Activated CD4-positive, alpha-beta T cell treated with anti-CD3 and anti-CD28 coated beads, Interleukin-2, amount 10 ng/mL, durations not matched to agents 7 days and 5 days (primary cell): ENCODE measurements at places on chromosomes 12 and 14.

DNA sequence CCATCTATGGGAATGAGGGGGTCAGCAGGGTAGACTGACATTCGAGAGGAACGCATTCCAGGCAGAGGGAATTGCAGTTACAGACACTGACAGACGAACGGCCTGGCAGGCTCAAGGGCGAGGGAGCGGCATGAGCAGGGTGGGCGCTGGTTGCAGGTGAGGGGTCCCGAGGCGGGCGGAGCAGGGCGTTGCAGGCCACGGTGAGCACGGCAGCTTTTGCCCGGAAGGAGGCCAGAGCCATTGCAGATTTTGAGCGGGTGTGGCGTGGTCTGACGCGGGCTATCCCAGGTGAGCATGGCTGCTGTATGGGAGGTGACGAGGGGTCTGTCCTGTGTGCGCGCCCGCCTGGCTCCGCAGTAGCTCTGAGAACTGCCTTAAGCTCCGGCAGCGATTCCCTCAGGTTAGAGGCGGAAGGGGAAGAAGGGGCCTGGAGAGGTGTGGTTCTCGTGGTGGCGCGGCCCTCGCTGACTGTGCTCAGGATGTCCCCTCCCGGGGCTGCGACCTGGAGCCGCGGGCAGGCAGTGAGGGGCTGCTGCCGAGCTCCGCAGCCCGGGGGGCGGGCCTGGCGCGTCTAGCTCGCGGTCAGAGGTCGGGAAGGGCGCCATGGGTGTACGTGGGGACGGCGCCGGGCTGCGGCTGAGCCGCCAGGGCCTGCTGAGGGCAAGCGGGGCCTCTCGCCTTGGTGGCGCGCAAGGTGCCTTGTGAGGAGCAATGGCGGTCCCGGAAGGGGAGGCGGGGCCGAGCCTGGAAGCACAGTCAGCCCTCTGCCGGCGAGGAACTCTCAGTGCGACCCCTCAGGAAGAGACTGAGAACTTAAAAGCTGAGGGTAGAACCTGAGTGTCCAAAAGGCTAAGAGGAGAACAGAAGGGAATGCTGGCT lies 177.1 kb downstream of the CACNA1C start:
- H3K4me1 ChIP-seq = no peaks in the 10 kb centered on the region
- H3K4me3 ChIP-seq = no peak overlapping the region
- H3K27me3 ChIP-seq = peaks cover 22% of the 10 kb centered on the region
- no peaks in the 10 kb centered on the region for H3K36me3 ChIP-seq

- H3K4me3 ChIP-seq = no peak overlapping the region
- H3K27ac ChIP-seq = no peak overlapping the region
- no peak for DNase-seq
- H3K27me3 ChIP-seq = peaks cover 26% of the 10 kb centered on the region
These were observed 8.2 kb downstream of the PAWR start for GRCh38 chr12:79682593-79682992.

GRCh38 chr12:106429043-106429552 lies 71.5 kb downstream of the POLR3B start:
- H3K27ac ChIP-seq = no peak overlapping the region

GRCh38 chr14:87784386-87784785 lies 208.6 kb downstream of the GALC start:
- no peaks in the 10 kb centered on the region for H3K27me3 ChIP-seq
- DNase-seq = no peak
- no peaks in the 10 kb centered on the region for H3K4me1 ChIP-seq

DNA sequence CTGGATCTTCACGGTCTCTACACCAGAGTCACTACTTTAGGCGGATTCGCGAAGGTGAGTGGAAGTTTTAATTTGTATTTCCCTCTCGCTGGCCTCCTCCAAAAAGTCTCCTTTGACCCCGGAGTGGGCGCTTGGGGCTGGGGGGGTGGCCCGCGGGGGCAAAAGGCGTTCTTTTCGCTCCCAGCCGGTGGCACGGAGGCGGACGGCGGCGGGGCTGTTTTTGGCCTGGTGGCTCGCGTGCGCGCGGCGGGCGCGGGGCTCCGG lies 510 bp downstream of the ARID2 start:
- H3K36me3 ChIP-seq = peaks cover 39% of the 10 kb centered on the region
- peak overlapping the region; percentile 99 for H3K27ac ChIP-seq
- H3K4me1 ChIP-seq = peaks cover 18% of the 10 kb centered on the region
- peak; percentile 49 for DNase-seq

DNA sequence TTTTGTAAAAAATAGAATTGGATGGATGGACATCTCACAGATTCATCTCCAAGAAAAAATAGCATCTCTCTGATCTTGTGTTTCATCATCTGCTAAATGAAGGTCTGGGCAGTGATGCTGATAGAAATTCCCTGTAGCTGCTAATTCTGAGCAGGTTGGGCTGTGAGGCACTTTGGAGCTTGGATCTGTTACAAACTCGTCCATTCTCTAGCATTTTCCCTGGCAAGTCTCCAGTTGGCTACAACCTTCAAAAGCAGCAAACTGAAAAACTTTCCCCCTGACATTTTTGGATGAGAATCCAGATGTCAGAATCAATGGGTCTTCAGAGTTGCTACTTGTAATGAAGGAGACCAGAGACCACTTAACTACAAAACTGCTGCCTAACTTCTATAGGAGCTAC lies 72.7 kb downstream of the TPH2 start:
- no peaks in the 10 kb centered on the region for H3K36me3 ChIP-seq
- peaks cover 1% of the 10 kb centered on the region for H3K4me1 ChIP-seq
- H3K27me3 ChIP-seq = peaks cover 19% of the 10 kb centered on the region
- no peak overlapping the region for H3K27ac ChIP-seq
- H3K4me3 ChIP-seq = no peak overlapping the region

GRCh38 chr14:38199076-38199475 lies 8.6 kb upstream of the SSTR1 start:
- no peak for DNase-seq
- no peak overlapping the region for H3K4me3 ChIP-seq
- no peak overlapping the region for H3K27ac ChIP-seq
- no peaks in the 10 kb centered on the region for H3K36me3 ChIP-seq
- no peaks in the 10 kb centered on the region for H3K4me1 ChIP-seq

- no peak overlapping the region for H3K27ac ChIP-seq
- no peaks in the 10 kb centered on the region for H3K27me3 ChIP-seq
- DNase-seq = no peak
- H3K4me3 ChIP-seq = no peak overlapping the region
- no peaks in the 10 kb centered on the region for H3K4me1 ChIP-seq
These were observed 40.1 kb upstream of the VPS33A start for GRCh38 chr12:122306407-122306806.

GRCh38 chr12:103667125-103667524 lies 80.1 kb downstream of the STAB2 start:
- H3K36me3 ChIP-seq = no peaks in the 10 kb centered on the region
- H3K27ac ChIP-seq = no peak overlapping the region
- H3K27me3 ChIP-seq = no peaks in the 10 kb centered on the region
- no peaks in the 10 kb centered on the region for H3K4me1 ChIP-seq
- no peak for DNase-seq
- H3K4me3 ChIP-seq = no peak overlapping the region

GRCh38 chr12:84599539-84599938 lies 313.1 kb downstream of the SLC6A15 start:
- no peak overlapping the region for H3K4me3 ChIP-seq
- no peaks in the 10 kb centered on the region for H3K27me3 ChIP-seq
